Tibial nerve (tissue), 4 donors: ENCODE measurements at places on chromosomes 11 and 22. TPM values are rescaled to one million over a fixed set of nuclear protein-coding genes. Genes with fewer than 3 reads are reported as not detected.

The GNG3 gene
- not detected for total RNA-seq

DNA sequence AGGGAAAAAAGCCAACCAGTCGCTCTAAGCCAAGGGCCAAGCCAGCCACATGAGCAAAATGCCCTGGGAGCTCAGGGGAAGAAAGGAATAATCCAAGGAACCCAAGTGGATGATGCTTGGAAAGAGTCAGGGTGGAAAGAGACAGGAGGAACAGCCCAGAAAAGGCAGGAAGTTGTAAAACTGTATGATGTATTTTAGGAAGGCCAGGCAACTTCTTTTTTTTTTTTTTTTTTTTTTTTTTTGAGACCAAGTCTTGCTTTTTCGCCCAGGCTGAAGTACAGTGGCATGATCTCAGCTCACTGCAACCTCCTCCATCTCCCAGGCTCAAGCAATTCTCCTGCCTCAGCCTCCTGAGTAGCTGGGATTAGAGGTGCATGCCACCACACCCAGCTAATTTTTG lies 1.6 kb downstream of the LGALS12 start:
- no peak for DNase-seq

GRCh38 chr11:72736452-72737069 lies 15.6 kb downstream of the ARAP1 start:
- DNase-seq, result no peak

- no peak for DNase-seq
Observed at GRCh38 chr11:502288-503178, 4.5 kb downstream of the RNH1 start.

- DNase-seq, result peak; percentile 53
Observed at GRCh38 chr22:32589007-32589406, 114.4 kb downstream of the FBXO7 start.

DNA sequence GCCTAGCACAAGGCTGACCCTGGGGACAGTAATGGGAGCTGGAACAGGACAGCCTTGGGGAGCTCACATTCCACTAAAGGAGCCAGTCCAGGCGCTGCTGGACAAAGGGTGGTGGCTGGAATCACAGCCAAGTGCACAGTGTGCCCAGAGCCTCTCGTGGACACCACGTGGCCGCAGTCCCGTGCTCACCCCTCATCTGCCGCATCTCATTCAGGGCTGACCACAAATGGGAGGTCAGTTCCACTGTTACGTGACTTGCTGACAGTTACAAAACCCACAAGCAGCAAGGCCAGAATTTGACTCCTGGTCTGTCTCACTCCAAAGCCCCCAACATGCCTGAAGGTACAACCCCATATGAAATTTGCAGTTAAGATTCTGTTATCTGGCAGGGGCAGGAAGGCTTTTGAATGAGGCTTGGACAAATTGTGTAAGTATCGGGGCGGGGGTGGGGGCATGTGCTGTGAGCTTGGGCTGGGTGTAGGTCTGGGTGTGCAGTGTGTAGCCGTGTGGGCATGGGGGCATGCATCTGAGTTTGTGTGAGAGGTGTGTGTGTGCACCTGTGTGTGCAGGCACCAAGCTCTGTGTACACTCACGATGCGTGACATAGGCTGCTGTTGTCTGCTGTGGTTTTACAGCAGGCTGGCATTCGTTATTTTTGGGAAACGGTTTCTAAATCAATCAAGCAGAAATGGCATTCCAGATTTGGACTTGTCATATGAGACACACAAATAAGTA lies 301.7 kb downstream of the BRD1 start:
- DNase-seq, result no peak

GRCh38 chr22:25928038-25928437 lies 186.1 kb downstream of the MYO18B start:
- DNase-seq, result no peak

GRCh38 chr11:75810637-75811390 lies 4.2 kb upstream of the UVRAG start:
- DNase-seq, result no peak

DNA sequence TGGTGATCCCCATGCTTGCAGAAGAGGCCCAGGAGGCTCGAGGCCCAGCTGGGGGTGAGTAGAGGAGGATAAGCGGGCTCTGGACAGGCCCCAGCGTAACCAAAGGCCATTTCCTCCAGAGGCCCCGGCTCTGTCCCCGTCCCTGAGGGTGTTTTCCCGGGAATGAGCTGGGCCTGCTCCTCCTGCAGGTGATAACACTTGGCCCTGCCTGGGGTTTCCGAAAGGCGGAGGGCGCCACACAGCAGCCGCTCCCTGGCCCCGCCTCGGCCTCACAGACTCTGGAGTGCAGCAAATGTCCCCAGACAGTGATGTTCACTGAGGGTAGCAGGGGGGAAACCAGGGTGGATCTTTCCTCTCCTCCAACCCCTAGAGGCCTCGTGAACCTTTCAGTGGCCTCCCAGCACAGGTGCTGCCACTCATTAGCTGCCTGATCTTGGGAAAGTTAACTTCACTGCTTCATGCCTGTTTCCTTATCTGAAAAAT lies 10.5 kb upstream of the MGAT3 start:
- DNase-seq, result no peak

- no peak for DNase-seq
Observed at GRCh38 chr22:26213826-26214225, 44.6 kb downstream of the SEZ6L start.

The PKDREJ gene
- 0.39 TPM for total RNA-seq

The C11orf16 gene
- total RNA-seq, result not detected

The TRIM48 gene
- total RNA-seq, result not detected

GRCh38 chr22:31650391-31650790 lies 11.6 kb downstream of the PISD start:
- no peak for DNase-seq

DNA sequence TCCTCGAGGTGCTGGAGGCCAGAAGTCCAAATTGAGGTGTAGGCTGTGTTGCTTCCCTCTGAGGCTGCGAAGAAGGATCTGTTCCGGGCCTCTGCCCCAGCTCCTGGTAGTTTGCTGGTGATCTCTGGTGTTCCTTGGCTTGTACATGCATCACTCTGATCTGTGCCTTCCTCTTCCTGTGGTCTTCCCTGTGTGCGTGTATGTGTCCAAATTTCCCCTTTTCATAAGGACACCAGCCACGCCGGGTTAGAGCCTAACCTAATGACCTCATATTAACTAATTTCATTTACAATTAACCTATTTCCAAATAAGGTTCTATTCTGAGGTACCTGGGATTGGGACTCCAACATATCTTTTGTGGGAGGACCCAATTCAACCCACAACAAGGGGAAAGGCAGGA lies 21.5 kb downstream of the RIBC2 start:
- no peak for DNase-seq

DNA sequence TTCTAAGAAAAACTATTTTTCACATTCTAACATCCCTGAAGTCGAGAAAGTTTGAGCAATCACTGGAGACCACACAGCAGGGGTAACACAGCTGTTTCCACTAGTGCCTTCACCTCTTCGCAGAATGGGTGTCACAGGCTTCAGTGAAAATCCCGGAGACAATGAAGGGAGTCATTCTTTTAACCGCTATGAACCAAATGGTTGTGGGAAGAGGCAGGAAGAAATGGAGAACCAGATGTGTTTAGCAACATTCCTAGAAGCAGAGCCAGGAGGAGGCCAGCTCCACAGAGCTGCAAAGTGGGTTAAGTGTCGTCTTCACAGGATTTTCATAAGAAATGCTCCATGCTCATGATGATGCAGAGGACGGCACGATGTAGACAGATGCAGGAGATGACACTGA lies 221.1 kb downstream of the LARGE1 start:
- DNase-seq, result no peak

DNA sequence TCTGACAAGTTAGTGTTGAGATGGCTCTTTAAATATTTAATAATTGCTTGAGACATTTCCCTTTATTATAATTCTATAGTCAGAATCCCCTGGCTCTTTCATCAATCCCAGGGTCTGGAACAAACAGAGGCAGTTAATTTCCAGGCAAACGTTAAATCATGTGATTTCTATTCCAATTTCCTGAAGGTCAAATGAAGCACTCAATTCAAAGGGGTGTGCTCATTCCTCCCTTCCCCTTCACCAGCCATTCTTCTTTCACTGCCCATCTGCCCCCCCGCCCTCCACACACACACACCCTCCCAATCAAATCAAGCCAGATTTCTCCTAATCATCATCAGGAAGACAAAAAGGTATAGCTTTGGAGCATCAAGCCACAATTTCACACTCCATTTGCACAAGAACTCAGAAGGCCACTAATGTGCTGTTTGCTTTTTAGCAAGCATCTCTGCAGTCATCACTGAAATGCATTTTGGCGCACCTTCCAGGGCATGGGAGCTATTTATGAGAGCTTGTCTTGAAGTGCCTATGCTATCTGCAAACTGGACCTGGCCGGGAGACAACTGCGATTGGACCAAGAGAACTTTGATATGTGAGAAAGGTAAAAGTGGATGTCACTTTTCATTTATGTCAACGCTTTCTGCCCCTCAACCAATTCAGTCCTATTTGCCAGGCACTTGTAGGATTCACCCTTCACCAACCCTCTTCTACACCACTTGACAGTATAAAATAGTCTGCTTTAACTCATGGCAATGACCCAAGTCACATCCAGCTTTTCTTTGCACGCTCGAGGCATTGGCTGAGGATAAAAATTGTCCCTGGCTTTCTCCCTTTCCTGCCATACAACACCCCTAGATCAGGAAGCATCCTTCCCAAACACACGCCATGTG lies 315.1 kb upstream of the API5 start:
- no peak for DNase-seq

The USP28 gene
- total RNA-seq, result 17.3 TPM

- no peak for DNase-seq
Observed at GRCh38 chr11:83002053-83002452, 69.6 kb downstream of the RAB30 start.

DNA sequence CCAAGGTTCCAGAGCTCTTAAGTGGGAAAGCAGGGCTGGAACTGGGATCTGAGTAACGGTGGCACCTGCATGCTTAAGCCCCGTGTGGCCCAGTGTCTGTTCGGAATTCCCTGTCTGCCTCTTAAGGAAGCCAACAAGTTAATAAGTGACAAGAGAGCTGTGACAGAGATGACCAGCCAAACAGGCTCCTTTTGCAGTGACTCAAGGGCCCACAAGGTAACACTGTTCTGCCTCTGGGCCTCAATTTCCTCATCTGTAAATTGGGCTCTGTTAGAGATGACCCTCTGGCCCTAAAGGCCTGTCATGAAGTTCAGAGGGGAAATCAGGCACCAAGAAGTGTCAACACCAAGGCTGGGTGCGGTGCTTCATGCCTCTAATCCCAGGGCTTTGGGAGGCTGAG lies 18.6 kb downstream of the USH1C start:
- DNase-seq, result no peak

DNA sequence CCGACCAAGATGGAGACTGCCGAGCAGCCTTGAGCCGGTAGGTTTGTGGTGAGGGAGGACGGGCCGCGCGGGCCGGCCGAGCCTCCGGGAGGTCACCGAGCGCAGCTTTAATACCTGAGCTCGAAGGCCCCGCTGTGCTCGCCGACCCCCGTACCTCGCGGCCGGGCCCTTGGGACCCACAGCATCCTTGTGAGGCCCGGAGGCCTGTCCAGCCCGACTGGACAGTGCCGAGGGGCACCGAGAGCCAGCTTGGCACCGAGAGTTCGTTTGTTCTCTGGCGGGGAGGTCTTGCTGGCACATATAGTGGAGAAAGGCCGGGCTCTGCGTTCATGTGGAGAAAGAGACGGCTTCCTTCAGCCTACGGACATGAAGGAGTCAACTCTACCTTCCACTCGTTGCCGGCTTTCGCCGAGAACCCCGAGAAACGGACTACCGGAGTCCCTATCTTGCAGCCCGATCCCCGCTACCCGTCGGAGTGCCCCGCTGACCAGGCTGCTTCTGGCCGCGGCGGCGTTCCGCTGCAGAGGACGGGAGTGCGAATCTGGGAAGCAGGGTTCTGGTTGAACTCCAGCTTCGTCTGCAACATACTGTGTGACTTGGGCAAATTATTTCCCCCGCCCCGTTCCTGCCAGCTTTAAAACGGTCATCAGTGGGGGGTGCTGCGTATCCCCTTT lies 349 bp downstream of the TSSC4 start:
- no peak for DNase-seq

DNA sequence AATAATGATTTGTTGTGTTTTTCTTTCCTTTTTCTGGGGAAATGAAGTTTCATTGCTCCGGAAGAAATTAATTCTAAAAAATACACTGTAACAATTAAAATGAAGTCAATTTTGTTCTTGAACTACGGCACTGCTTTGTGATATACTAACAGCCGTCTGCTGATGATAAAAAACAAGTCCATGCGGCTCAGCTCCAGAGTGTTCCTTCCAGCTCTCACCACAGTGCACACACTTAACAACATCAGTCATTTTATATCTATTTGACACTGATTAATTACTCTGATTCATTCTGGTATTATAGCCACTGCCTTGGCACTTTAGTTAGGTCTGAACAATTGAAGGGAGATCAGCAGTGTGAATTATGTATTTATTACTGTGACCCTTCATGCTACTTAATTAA lies 97.4 kb upstream of the SLC6A5 start:
- no peak for DNase-seq

- DNase-seq, result no peak
Observed at GRCh38 chr11:131653260-131653659, 282.8 kb downstream of the NTM start.

The TTC36 gene
- 2.7 TPM for total RNA-seq

The OR4A16 gene
- not detected for total RNA-seq

DNA sequence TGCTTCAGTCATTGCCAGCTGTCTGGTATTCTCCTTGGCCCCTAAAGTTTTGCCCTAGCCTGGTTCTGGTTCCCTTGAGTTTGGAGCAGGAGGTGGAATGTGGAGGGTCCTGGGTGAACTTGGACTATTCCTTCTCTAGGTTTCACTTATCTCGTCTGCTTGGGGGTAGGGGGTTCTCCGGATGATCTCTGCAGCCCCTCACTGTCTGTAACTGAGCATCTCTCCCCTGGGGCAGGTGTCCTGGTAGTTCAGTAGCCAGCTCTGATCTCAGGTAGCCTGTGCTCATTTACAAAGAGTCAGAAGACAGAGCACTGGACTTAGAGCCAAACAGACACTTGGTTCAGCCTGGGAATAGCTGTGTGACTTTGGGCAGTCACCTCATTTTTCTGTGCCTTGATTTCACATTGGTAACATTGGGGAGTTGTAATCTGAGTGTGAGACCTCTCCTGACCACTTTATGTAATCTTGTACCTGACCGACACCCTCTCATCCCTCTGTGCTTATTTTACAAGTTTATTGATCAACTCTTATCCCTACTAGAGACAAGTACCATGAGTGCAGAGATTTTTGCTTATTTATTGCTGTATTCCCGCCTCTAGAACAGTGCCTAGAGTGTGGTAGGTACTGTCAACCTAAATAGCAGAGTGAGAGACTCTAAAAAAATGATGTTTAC lies 804 bp downstream of the CCDC134 start:
- DNase-seq, result no peak

DNA sequence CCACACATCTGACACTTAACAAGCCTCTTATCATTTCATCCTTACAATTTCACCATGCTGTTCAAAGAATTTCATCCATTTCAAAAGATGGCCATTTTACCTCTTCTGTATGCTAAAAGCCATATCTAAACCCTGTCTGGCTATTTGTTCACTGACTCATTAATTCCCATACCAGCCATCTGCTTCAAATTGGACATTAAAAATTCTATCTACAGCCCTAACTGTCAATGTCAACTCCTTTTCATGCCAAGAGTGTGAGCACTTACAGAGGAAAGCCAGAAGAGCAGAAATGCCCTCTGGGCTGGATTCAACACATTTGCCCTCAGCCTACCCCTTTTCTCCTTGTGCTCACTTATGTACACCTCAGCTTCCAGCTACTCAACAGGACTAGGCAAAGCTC lies 59.2 kb downstream of the SYTL2 start:
- no peak for DNase-seq
